Activated naive CD8-positive, alpha-beta T cell treated with anti-CD3 and anti-CD28 coated beads, Interleukin-2, amount 10 ng/mL, durations not matched to agents 7 days and 5 days (primary cell): ENCODE measurements at places on chromosomes 1 and 21.

DNA sequence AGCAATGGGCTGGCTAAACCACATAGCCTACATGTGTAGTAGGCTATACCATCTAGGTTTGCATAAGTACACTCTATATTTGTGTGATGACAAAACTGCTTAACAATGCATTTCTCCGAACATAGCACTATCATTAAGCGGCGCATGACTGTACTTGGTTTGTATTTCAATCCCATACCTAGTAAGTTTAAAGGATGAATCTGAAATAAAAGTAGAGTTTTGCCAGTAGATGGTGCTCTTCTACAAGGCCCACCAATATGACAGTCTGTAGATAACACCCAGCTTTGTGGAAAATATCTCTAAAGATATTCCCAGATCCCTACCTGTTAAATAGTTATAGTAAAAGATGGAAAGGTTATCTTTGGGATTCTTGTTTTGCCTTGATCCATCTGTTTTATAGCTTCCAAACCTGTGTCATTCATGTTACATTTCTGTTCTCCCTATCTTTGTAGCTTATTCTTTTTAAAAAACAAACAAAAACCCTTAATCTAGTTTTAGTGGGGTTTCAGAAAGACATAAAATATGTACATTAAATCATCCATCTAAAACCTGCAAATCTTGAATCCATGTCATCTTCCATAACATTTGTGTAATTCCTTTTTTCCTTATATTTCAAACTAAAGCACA lies 33.9 kb upstream of the ASPM start:
- DNase-seq, result no peak

GRCh38 chr1:223363057-223363855 lies 720 bp downstream of the SUSD4 start:
- peak; percentile 37 for DNase-seq

- DNase-seq, result no peak
These were observed 197.0 kb upstream of the UBE2U start for GRCh38 chr1:64006276-64007051.

- no peak for DNase-seq
These were observed 55.5 kb upstream of the DNAJC6 start for GRCh38 chr1:65253800-65254319.

DNA sequence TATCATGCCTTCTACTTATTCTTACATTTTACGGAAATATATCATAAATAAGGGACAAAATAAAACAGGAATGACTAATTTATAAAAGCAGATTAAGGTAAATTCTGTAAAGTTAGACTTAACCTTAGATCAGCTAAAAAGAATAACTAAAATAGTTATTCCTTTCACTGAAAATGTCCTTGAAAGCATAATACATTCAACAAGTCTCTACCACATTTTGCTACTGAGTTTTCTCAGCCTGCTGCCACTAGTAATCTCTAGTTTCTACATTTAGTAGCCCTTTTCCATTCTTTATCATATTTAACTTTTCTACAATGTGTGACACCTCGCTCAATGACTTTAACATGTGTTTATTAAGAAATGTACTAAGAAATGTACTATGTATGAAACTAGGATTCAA lies 89.0 kb downstream of the DENND1B start:
- DNase-seq, result no peak

GRCh38 chr1:87064986-87065385 lies 150.6 kb downstream of the HS2ST1 start:
- DNase-seq, result no peak

DNA sequence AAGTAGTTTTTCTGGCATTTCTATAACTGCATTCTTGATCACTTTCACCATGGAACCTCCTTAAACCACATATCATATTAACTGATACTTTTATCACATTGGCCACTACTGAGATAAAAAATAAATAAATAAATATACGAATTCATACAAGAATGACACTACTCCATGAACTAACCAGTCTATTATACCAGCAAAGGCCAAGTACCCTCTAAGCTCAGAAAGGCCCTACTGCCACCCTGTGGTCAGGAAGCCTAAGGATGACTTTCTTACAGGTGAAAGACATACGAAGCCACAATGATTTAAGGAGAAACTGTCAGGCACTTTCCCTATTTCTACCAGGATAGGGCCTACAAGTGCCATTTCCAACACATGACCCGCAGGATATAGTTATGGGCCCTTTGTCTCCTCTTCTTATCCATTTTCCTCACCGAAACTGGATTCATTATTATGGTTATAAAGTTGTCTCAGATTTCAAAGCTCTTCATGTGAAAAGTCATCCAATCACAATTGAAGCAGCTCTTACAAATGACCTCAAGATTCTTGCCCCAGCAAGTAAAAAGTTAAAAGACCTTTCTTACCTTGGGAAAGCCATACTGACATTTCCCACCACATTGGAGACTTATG lies 23.9 kb downstream of the DNAJC8 start:
- no peak for DNase-seq

DNA sequence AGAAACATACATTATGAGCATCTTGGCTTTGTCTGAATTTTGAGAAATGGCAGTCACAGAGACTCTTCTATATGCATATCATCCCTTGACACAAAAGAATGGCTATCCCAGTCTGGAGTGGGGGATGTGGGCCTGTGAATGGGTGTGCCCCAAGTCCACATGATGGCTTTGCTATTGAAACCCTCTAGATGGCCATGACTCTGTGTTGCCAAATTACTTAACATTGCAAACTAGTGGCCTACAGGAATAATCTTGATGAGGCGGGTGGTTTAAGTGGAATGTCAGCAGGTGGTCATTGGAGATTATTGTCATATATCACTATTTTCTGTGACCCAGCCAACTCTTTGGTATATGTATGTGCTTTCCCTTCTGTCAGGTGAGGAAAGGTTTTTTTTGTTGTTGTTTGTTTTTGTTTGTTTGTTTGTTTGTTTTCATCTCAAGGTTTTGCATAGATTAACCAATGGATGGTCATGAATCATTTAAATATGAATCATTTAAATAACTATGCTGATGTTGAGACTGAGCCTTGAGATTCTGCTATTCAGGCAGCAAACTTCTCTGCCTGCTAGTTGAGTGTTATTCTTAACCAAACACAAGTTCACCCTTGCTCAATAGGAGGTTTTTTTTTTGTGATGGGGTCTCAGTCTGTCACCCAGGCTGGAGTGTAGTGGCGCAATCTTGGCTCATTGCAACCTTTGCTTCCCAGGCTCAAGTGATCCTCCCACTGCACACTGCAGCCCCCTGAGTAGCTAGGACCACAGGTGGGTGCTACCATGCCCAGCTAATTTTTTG lies 103.0 kb downstream of the NOS1AP start:
- DNase-seq, result no peak

GRCh38 chr1:53735261-53735660 lies 3.7 kb downstream of the GLIS1 start:
- DNase-seq, result no peak

- no peak for DNase-seq
These were observed 16.6 kb upstream of the BRWD1 start for GRCh38 chr21:39330001-39330400.

GRCh38 chr1:208045463-208046260 lies 134.7 kb upstream of the CD34 start:
- DNase-seq, result no peak

DNA sequence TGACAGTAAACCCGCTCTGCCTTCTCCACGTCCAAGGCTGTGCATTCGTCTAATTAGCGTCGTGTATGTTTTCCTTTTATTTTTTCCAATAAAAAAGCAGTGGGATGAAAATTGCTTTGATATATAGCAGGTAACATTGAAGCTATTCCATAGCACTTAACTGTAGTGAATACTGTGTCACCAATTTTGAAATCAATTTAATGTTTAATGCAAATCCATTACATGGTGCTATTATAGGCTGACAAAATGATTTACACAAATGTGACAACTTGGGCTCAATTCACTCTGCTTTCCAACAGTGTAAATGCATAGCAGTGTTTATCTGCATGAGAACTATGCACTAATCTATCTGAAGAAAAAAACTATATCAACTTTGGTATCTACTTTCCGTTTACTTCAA lies 264.8 kb downstream of the TM2D1 start:
- no peak for DNase-seq

- peak; percentile 70 for DNase-seq
These were observed 5.2 kb downstream of the FOXD3 start for GRCh38 chr1:63327417-63328054.

GRCh38 chr1:34212673-34213072 lies 36.0 kb downstream of the C1orf94 start:
- DNase-seq, result no peak

- no peak for DNase-seq
These were observed 2.4 kb upstream of the ARHGAP29 start for GRCh38 chr1:94239796-94240195.

GRCh38 chr1:181661569-181661968 lies 178.3 kb downstream of the CACNA1E start:
- no peak for DNase-seq

- DNase-seq, result no peak
These were observed 78.8 kb upstream of the C1orf105 start for GRCh38 chr1:172341697-172342096.

DNA sequence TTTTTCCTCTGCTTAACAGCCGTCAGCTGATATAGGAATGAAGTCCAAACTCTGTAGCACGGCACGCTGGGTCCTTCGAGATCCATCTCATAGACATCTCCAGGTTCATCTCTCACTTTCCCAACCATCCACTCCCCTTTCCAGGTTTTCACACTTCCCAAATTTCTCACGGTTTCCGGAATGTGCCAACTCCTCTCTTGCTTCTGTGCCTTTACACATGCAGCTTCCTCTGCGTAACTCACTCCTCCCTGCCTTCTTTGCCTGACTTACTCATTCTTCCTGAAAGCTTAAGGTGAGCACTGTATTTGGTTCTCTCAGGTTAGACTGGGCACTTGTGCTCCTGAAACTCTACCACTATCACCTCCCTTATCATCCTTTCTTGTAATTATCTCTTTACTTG lies 168.4 kb downstream of the PCNX2 start:
- no peak for DNase-seq

GRCh38 chr1:172905452-172905851 lies 145.3 kb downstream of the TNFSF18 start:
- DNase-seq, result no peak

GRCh38 chr1:234619794-234620247 lies 9.8 kb upstream of the IRF2BP2 start:
- no peak for DNase-seq

DNA sequence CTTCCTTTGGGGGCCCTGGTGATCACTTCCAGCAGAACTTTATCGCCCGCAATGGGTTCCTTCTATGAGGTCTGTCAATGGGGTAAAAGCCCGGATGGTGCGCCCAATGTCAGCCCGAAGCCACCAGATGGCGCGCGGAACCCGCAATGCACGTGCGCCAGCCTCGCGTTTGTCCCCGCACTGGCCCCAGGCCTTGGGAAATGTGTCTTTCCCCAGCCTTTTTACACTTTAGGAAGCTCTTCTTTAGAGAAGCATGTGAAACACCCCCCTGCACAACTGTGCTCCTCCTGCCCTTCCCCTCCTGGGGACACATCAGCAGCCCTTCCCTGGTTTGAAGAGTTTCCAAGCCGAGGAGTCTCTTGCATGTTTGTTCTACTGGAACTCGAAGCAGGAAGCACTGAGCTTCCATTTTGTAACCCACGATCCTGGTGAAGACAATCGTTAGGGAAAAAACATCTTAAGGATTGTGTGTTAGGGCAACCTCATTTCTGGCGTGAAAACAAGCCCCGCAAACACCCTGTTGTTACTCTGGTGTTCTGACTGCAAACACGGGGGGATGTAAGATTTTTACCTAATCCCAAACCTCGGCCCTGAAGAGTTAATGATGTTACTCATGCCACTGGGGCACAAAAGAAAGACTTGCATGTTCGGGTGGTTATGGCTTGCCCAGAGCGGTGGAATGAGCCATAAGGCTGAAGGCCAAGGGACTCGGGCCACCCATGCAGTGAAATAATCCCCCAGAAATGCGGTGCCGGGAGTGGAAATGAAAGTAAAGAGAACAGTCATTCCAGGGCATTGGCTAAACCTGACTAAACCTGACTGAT lies 20.4 kb upstream of the TARBP1 start:
- peak; percentile 92 for DNase-seq

DNA sequence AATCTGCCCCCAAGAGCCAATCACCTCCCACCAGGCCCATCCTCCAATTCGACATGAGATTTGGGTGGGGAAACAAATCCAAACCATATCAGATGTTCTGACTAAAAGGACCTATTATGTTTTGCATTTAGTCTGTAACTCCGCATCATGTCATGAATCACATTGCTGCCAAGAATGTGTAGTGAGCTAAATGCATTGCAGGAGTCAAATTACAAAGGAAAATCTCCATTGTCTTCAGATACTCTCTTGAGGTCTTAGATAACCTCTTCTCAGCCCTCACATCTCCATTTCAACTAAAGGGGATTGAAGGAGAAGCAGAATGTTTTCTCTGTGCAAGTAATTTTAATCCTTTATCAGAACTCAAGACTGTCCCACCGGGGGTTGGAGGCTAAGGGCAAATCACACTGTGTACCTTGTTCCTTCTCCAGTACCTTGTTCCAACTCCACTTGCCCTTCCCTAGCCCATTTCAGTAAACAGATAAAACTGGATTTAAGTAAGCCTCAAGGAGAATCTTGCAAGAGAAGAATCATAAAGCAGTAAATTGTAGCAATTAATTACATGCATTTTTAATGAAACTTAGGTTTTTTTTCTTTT lies 34.1 kb downstream of the EXTL2 start:
- no peak for DNase-seq

DNA sequence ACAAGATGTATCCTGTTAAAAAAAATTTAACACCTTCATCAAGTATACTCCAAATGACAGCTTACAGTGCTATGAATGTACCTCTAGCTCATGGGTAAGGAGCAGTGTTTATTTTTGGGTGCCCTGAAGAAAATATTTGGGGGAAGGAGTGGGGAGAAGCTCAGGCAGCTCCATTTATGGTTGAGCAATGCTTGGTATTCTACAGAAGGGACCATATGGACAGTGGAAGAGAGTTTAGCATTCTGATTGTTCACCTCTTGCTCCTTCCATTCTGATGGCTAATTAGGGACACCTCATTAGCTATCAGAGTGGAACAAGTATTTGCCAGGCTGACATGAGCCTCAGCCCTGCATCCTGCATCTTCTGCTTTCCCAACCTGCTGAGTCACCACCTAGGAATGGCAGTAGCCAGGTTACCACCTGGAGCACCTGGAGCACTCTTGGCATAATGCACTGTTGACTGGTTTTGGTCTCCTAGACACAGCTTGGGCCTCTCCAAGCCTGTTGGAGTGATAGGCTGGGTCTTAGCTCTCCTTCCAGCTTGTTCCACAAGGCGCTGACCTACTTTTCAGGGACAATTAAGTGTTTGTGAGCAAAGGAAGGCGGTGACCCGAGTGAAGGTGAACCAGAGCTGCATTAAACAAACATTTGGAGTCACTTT lies 62.0 kb upstream of the MACF1 start:
- DNase-seq, result no peak

GRCh38 chr1:150621497-150622302 lies 7.7 kb downstream of the ENSA start:
- DNase-seq, result peak; percentile 52

- no peak for DNase-seq
These were observed 18.5 kb upstream of the OR10J5 start for GRCh38 chr1:159554261-159554660.

GRCh38 chr1:202540448-202540847 lies 169.8 kb downstream of the SYT2 start:
- DNase-seq, result no peak

- DNase-seq, result no peak
These were observed 448.1 kb upstream of the B3GALT2 start for GRCh38 chr1:193634470-193634869.

- no peak for DNase-seq
These were observed 18.4 kb downstream of the SYT2 start for GRCh38 chr1:202691816-202692215.

- DNase-seq, result no peak
These were observed 49.1 kb upstream of the IFNLR1 start for GRCh38 chr1:24235921-24236788.

GRCh38 chr1:20152599-20152930 lies 13.4 kb downstream of the PLA2G2F start:
- no peak for DNase-seq
